ENCODE measurements at places on chromosomes 5 and 9. TPM values are rescaled to one million over a fixed set of nuclear protein-coding genes. Genes with fewer than 3 reads are reported as not detected.
A peak's percentile ranks its signal among the peaks of the same experiment; 100 is the strongest.

DNA sequence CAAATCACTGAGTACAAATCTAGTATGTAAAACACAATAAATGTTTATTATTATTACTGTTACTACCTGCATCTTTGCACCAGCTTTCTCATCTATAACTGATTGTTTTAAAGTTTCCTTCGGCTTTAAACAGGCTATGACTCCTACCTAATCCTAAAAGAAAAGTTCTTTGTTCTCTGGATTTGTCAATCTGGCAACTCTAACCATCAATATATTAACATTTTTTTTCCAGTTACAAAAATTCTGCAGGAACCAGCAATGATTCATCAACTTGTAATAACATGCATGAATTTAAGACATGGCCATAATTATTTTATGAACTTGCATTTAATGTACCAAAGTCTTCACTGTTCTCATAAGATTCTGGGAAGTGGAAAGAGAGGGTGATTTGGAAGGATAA is 228.5 kb downstream of the PIK3R1 start:
- DNase-seq, result no peak

- DNase-seq, result no peak
These were observed 33.7 kb downstream of the SSBP2 start for GRCh38 chr5:81717226-81717625.

DNA sequence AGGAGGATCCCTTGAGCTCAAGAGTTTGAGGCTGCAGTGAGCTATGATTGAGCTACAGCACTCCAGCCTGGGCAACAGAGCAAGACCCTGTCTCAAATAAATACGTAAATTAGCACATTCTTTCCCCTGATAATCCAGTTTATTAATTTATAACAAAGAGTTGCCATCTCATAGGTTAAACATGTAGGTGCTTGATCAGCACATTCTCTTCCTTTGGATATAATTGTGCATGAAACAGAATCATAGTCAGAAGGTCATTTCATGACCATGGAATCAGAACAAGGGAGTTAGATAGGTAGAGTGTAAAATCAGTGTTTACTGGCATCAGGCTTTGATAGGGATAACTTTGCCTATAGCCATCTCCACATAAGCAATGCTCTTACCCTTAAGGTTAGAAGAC is 43.0 kb upstream of the KIAA1958 start:
- DNase-seq, result no peak

DNA sequence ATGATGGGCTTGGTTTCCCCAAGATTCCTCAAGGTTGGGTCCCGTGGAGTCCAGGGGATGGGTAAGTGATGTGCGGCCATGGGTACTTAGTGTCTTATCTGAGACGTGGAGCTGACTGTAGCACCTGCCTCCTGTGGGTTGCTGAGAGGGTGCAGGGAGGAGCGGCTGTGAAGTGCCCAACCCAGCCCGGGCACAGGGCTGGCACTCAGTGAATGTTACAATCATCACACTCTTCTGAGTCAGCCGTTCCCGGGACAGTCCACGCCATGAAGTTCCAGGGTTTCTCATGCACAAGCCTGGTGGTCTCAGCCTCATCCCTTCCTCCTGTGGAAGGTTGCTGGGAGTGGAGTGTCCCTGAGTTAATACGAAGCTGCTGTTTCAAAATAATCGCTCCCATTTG is 29.1 kb downstream of the NTNG2 start:
- no peak for DNase-seq

DNA sequence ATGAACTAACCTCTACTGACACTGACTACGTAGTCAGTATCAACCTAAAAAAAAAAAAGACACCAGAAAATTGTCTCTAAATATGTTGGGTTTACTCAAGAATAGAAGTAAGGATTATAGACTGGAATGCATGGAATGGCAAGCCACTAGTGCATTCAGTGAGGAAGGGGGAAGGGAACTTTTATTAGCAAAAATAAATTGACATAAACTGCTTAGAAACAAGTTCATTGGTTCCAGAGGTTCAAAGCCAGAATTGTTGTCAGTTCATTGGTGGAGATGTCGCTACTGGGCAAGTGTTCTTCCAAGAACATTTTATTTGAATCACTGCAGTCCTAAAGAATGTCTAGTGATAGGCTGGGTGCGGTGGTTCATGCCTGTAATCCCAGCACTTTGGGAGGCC is 26.1 kb upstream of the AOPEP start:
- no peak for DNase-seq

GRCh38 chr5:78007233-78007632 is 231.1 kb upstream of the TBCA start:
- DNase-seq, result no peak

DNA sequence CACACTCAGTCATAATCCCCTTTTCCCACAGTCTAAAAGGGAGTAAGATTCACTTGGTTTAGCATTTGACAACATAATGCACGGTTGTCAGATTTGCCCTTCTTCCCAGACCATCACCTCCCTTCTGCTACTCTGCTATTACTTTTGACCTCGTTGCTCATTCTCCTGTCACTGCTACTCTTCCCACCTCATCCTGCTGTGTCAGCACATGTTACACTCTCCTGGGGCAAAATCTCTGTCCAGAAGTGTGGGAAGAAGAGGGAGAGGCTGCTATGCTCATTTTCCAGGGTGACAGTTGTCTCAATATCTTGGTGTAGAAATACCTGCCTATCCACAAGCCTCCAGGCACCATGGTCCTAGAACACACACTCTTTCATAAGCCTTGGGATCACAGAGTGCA is 449.9 kb upstream of the PIK3R1 start:
- no peak for DNase-seq

GRCh38 chr5:105940181-105940580 is 1730.6 kb downstream of the EFNA5 start:
- DNase-seq, result no peak

- no peak for DNase-seq
These were observed 25.2 kb upstream of the FCN2 start for GRCh38 chr9:134855231-134855899.

GRCh38 chr5:6578676-6579343 is 54.0 kb downstream of the NSUN2 start:
- no peak for DNase-seq

- DNase-seq, result no peak
These were observed 95.5 kb downstream of the SNX24 start for GRCh38 chr5:122940890-122941289.

DNA sequence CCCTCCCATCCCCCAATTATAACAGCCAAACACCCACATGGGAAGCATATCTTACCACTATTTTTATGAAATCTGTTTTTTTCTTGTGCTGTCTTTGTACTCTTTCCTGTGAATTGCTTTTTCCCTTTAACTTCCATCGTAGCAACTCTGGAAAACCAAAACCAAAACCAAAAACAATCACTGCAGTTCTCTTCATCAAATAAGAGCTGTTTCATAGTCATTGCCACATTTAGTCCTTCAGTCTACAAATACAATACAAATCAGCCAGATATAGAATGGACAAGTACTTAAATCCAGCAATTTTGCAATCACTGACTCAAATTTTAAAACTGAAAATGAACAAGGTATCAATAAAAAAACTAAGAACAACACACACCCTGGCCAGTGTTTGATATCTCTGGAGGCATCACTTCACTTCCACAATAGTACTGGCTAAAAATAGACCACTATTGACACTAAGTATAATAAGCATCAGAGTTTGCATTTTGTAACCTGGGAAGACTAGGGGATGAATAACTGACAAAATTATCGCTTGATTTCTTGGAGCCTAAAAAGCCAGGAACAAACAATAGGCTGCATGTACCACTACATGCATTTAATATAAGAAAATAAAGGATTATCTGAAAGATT is 5.4 kb downstream of the PUM3 start:
- DNase-seq, result no peak

GRCh38 chr9:95025213-95026147 is 292.0 kb downstream of the FANCC start:
- DNase-seq, result no peak

DNA sequence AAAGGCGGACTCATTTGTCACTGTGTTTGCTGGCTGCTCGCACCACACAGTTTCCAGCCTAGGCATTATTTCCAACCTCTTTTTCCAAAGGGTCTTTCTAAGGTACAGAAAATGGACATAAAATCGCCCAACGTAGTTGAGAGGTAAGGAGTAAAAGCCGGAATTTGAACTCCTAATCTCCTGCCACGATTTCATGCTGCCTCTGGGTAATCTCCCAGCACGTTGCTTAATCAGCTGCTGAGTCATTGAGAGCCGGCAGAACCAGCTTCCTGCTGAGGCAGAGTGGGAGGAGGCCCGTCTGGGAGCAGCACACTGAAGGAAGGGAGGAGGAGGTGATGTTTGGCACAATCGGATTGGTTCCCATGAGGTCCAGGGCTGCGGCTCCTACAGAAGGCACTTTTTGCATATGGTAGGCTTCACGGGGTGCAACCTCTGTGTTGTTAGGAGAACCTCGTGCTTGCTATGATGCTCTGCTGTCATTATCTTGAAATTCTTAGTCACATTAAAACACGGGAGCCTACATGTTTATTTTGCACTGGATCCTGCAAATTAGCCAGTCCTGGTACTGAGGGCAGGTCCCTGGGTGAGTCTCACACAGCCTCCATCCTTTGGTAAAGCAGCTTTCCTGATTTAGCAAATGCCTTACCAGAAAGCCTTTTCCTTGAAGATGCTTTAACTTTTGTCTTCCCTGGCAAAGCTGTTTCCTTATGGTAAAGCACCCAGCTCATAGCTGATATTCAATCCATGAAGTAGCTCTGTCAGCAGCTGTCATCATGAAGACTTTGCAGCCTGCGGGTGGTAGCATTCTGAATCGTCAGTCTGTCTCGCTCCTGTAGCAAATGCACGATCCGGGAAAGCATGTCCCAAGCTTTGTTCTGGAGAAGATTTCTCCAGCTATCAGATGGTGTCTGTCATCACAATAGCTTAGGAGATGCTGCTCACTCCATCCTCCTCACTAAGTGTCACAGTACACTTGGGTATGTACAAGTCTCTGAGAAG is 191.6 kb upstream of the MSX2 start:
- DNase-seq, result peak; percentile 58

DNA sequence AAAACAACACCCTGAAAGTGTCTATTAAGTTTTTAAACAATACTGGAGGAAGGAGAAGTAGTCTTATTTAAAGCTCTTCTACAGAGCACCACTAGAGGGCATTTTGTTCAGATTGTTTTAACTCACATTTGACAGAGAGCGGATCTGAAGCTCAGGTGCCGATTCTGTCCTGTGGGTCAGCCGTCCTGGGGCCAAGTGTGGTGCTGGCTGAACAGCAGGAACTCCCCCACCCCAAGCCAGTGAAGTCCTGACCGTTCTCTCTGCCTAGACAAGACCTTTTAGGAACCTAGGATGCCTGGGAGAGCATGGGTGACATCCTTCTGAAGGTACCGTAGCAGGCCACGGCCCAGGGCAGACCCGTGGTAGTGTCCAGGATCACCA is 3.9 kb downstream of the EXOC3 start:
- DNase-seq, result no peak

GRCh38 chr9:35366627-35367026 is 123.3 kb upstream of the RUSC2 start:
- DNase-seq, result no peak

DNA sequence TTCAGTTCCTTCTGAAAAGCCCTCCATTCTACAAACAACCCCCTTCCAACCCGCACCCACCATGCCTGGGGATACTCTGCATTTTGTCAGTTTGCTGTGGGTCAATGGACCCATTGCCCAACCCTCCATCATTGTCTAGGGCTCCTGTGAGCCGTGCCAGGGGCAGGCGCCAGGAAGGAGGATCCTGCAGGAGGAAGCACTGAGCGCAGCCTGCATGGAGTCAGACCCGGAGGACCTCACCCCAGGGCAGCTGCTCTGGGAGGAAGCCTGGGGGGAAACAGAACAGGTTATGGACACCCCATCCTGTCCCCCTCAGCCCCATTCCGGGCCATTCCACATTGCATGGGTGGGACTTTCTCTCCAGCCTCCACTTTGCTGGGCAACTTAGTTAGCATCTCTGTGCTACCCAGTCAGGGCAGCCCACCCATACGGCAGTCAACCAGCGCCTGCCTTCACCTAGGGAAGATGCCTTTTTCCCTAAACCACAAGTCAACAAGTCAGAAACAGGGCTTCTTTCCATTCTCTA is 48.6 kb upstream of the VDAC1 start:
- DNase-seq, result no peak

- no peak for DNase-seq
These were observed 21.6 kb upstream of the FBN2 start for GRCh38 chr5:128559300-128560297.

GRCh38 chr5:176360894-176361436 is 599 bp downstream of the KIAA1191 start:
- DNase-seq, result peak; percentile 37

Gene NKD2
- 0.41 TPM for total RNA-seq

Gene PCDHA13
- not detected for total RNA-seq

Gene PCDHB2
- total RNA-seq, result not detected

Gene RALGDS
- total RNA-seq, result 65.4 TPM
